NCI-H1436 treated with DMSO at 0.1 percent for 48 hours (cell line): ENCODE measurements at places on chromosomes 5 and 9.

DNA sequence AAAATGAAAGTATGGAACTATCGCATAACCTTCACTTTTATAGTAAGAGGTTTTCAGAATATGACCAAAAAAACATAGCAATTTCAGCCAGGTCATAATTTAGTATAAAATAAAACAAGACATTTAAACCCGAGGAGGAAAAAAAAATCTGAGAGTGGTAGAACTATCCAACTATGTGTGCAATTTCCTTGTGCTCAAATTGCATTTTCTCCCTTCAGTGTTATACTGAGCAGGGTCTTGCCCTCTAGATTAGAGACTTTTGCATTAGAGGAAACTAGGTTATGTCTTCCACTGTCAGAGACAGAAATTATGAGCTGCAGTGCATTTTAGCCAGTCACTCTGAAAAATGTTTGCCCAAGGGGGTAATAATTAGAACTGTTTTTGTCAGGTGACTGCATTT, 330.6 kb downstream of the NR2F1-AS1 start:
- DNase-seq = no peak

DNA sequence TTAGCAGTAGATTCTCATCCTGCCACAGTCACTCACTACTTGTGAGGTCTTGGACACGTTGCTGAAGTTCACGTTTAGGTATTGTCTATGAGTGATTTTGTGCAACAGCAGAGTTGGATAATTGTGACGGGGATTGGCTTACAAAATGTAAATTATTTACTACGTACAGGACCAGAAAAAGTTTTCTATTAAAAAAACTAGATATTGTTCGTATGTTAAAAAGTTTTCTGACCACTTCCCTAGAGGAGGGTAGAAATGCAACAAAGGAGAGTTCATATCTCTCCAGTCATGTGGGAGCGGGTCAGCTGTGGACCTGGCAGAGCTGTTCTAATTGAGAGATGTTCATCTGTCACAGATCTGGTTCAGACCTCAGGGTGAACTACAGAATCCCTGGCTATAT, 976.1 kb upstream of the NUDT12 start:
- no peak for DNase-seq

- DNase-seq = no peak
These were observed 48.2 kb upstream of the MTMR12 start for GRCh38 chr5:32360906-32361305.

- DNase-seq = no peak
These were observed 31.2 kb upstream of the ADRA1B start for GRCh38 chr5:159884917-159885620.

DNA sequence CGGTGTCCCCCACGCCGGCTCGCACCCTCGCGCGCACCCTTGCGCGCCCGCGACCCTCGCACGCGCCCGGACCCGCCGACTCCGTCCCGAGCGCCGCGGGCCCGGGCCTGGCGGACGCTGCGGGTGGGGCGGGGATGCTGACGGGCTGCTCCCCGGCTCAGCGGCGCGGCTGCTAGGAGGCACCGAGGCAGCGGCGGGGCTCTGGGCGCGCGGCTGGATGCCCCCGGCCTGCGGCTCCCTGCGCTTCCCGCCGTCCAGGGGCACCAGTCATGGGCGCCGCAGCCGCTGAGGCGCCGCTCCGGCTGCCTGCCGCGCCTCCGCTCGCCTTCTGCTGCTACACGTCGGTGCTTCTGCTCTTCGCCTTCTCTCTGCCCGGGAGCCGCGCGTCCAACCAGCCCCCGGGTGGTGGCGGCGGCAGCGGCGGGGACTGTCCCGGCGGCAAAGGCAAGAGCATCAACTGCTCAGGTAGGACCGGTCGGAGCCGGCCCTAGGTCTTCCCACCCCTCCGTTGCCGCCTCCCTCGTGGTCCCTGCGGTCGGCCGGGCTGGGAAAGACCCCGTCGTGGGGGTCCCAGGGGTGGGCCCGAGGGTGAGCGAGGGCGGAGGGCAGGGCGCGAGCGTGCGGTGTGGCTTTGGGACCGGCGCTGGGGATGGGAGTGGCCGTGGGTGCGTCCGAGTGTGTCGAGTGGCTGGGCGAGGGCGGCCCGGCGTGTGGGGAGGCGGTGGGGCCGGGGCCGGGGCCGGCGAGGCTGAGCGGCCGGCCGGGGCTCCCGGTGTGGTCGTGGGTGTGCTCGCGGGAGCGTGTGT, 530 bp downstream of the TMEFF1 start:
- DNase-seq = no peak

GRCh38 chr9:94846739-94847138, 120.2 kb downstream of the AOPEP start:
- no peak for DNase-seq

DNA sequence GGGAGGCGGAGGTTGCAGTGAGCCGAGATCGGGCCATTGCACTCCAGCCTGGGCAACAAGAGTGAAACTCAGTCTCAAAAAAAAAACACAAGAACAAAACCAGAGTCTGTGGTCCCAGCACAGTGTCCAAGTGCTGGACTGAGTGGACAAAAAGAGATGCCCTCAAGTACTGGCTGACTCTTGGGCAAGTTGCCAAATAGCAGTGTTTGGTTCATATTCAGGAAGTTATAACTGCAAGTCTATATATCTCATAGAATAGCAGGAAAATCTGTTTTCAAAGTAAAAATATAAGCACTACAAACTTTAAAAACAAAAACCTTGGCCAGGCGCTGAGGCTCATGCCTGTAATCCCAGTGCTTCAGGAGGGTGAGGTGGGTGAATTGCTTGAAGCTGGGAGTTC, 7.3 kb downstream of the HABP4 start:
- DNase-seq = no peak

DNA sequence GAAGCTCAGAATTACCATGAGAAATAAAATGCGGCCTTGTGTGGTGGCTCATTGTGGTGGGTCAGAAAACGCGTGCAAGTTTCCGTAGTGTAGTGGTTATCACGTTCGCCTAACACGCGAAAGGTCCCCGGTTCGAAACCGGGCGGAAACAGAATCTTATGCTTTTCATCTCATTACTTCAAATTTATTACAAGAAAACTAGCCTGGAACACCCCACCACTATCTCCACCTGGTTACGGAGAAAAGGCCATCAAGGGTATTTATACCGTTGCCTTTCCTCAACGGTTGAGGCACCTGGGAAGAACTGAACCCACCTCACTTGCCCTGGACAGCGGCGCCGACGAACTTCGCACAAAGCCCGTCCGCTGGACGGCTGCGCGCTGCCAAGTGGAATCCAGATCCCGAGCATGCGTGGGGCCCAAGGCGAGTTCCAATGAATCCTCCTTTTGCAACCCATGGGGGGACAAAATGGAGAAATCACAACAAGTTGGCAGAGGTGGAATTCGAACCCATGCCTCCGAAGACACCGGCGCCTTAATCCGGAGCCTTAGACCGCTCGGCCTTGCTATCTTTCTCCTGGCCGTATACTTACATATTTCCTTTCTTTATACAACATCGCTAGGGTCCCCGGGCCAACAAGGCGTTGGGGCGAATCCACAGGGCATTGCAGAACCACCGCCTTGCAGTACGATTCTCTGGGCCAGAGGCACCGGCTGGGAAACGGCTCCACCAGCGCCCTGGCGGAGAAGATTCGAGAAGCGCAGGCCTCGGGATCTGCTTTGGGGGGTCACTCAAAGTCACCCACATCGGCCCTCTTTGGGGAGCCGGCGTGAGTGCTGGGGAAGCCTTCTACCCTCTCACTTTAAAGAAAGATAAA, 16.9 kb downstream of the OR2V2 start:
- DNase-seq = no peak

GRCh38 chr5:56330167-56330566, 97.0 kb upstream of the ANKRD55 start:
- DNase-seq = no peak

DNA sequence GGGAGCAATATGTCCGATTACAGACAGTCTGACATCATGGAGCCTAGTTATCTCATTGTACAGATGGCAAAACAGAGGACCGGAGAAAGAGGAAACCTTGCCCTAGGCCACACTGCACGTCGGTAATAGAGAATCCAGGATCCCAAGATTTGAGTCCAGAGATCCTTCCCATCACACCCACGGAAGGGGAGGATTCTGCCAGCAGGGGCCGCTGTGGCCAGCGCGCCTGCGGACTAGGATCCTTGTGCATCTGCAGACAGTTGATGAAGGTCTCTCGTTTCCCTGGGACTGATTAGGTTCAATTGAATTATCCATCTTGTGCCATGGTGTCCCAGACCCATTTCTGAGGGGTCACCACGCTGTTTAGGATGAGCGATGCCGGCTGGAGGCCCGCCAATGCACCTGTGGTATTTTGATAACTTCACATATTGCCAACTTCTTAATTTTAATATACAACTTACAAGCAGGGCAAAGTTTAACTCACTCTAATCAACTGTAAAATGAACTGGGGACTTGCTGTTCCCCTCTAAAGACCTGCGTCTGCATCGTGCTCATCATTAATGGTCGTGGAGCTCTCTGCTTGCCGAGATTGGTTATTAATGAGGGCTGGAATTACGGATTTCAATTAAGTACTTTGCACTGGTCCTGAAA, 592.7 kb upstream of the BRINP1 start:
- no peak for DNase-seq

GRCh38 chr5:96919754-96920197, 16.1 kb upstream of the LNPEP start:
- no peak for DNase-seq

DNA sequence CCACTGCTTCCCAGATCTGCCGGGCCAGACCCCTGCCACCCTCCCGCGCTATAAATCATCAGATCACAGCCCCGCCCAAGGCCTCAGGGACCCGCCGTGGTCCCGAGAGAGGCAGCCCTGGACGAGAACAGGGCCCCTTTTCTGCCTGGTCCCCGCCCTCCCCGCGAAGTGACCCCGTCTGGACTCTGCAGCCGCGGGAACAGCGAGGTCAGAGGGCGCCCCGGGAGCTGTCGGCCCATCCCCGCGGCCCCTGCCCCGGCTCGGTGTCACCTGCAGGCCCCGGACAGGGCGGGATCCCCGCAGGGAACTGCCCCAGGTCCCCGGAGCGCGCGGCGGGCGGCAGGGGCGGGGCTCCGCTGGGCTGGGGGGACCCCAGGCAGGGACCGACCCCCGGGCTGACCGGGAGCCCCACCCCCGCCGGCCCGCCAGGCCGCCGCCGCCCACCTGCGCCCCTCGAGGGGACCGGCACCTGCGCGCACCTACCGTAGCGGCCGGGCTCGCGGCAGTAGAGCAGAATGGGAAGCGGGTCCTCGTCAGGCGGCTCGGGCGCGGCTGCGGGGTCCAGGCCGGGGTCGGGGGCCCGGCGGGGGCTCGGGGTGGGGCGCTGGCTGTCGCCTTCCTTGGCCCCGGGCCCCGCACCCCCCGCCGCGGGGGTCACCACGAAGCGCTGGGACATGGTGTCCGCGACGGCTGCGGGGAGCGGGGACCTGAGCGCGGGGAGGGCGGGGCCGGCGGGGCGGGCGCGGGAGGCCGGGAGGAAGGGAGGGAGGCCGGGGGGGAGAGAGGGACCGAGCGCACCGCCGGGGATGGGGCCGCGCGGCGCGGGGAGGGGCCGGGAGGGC, 43.5 kb upstream of the SLC12A7 start:
- no peak for DNase-seq

- DNase-seq = no peak
These were observed 47.9 kb upstream of the ZBTB43 start for GRCh38 chr9:126756876-126757415.

DNA sequence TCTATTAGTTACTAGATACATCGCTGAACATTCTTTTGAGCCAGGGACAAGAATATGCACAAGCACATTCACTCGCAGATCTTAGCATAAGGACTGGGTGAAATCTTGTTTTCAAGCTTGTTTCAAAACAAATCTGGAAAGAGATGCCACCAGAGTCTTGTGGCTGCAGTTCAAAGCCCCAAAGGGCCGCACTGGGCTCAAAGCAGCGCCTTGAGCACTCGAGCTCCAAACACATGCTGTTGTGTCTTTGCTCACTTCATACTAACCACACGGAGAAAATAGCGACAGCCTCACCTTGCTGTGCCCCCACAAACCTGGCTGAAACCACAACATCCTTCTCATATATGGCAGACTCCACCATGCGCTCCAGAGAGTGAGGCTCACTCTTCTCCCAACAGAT, 34.2 kb upstream of the IL7R start:
- DNase-seq = no peak

- DNase-seq = no peak
These were observed 416.3 kb downstream of the SPATA31D1 start for GRCh38 chr9:82404881-82405280.

DNA sequence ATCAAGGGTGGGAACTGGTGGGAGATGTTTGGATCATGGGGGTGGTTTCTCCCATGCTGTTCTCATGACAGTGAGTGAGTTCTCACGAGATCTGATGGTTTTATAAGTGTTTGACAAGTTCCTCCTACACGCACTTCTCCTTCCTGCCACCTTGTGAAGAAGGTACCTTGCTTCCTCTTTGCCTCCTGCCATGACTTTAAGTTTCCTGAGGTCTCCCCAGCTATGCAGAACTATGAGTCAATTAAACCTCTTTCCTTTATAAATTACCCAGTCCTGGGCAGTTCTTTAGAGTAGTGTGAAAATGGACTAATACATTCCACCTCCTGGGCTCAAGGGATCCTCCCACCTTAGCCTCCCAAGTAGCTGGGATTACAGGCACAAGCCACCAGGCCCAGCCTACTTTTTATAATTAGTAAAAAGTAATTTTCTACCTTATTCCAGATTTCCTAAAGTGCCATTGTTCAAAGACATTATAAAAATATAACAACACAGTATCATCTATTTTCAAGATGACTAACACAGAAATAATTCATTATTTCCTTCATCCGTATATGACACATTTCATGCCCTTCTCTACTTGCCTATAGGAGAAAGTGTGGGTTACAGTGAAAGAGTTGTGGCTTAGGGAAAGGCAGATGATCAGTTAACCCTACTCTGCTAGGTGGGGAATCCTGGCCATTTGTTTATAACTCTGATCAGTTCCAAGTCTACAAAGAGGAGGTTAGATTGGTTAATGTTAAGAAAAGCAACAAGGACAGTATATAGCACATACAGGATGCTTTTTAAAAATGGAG, 99.9 kb downstream of the TTC39B start:
- DNase-seq = no peak

GRCh38 chr9:135256581-135257354, 169.3 kb downstream of the OLFM1 start:
- no peak for DNase-seq

- DNase-seq = no peak
These were observed 470.5 kb downstream of the PLK2 start for GRCh38 chr5:57989378-57989777.

DNA sequence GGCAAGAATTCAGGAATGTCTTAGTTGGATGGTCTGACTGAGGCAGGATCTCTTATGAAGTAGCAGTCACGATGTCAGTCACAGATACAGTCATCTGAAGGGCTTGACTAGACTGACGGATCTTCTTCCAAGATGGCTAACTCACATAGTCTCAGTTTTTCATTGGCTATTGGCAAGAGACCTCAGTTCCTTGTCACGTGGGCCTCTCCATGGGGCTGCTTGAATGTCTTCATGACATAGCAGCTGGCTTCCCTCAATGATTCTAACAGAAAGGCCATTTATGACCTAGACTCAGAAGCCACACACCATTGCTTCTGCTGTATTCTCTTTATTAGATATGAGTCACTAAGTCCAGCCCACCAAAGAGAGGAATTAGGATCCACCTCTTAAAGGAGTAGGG, 4.7 kb downstream of the APC start:
- DNase-seq = no peak

GRCh38 chr9:132969783-132970182, 8.7 kb upstream of the GFI1B start:
- DNase-seq = no peak
